ENCODE measurements at places on chromosomes 12 and 14.

GRCh38 chr14:76918256-76918781 lies 92.1 kb downstream of the LRRC74A start:
- DNase-seq, result no peak

GRCh38 chr12:54981796-54982195 lies 2.8 kb downstream of the TESPA1 start:
- DNase-seq, result no peak

- DNase-seq, result no peak
Observed at GRCh38 chr12:116465856-116466255, 93.3 kb upstream of the MAP1LC3B2 start.

- DNase-seq, result no peak
Observed at GRCh38 chr12:50636505-50636904, 127.4 kb upstream of the ATF1 start.

DNA sequence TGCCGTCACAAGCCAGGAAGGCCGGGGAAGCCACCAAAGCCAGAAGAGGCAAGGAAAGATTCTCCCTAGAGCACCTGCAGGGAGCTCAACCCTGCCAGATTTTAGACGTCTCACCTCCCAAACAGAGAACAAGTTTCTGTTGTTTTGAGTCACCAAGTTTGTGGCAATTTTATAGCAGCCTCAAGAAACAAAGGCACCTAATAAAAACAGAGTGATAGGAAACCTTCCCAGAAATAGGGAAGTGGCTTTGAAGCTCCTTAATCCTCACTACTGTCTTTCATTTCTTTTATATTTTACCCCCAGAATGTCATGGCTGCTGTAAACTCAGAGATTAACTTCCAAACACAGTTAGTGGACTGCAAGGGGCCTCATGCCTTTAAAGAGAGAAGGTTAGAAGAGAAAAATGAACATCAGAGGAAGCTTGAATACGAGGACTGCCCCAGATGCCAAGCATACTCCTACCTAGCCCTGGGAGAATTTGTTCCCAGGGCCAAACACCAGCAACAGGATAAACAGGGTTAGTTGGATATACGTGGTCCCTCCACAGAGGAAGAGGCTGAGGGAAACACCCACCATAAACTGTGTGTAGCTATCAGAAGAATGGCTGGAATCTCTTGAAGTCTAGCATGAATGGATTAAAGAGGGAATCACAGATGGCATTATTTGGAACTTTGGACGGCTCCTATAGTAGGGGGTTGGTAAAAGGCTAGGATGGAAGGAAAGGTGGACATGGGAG lies 148.3 kb downstream of the KCNA5 start:
- DNase-seq, result no peak

- no peak for DNase-seq
Observed at GRCh38 chr12:118337194-118337838, 35.4 kb downstream of the TAOK3 start.

DNA sequence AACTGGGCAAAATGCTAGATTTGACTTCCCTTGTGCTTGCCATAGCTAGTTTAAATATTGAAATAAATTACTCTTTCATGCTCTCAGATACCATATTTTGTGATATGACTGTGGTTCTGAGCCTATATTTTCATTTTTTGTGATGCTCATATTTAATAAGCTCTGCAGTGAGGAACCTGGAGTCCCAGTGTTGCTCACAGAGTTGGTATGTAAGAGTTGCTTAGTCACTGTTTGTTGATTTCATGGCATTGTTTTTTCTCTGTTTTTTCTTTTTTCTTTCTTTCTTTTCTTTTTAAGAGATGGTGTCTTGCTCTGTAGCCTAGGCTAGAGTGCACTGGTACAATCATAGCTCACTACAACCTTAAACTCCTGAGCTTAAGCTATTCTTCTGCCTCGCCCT lies 750.5 kb upstream of the TMEM132C start:
- DNase-seq, result no peak

DNA sequence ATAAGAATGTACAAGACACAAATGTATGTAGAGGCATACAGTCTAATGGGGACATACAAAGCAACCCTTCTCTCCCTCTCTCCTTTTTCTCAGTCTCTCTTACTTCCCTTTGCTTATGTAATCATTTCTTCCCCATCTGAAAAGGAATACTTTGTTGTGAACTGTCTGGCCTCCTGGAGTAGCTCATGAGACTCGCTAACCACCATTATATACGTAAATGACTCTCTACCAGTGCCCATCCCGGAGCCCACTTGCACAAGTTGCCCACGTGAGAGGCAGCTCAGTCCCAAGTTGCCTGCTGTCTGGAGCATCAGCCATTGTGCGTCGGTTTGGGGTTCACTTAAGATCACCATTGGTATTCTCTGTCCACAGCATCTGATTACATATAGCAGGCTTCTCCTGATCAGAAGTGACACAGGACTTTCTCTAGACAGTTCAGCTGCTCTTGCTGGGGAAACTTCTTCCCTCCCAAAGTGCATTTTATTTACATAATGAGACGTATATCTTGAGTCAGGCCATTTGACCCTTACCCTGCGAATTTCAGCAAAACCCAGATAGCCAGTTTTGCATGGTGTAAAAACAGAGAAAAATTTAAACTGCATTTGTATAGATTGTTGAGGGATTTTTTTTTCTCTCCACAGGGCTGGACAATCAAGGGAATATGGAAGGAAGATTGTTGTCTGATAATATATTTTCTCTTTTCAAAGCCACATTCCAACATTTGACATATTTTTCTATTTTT lies 220.7 kb upstream of the EGLN3 start:
- DNase-seq, result no peak

GRCh38 chr12:122615780-122616179 lies 87.4 kb downstream of the HCAR2 start:
- DNase-seq, result no peak

- DNase-seq, result no peak
Observed at GRCh38 chr12:49703647-49704137, 3.5 kb downstream of the FMNL3 start.

DNA sequence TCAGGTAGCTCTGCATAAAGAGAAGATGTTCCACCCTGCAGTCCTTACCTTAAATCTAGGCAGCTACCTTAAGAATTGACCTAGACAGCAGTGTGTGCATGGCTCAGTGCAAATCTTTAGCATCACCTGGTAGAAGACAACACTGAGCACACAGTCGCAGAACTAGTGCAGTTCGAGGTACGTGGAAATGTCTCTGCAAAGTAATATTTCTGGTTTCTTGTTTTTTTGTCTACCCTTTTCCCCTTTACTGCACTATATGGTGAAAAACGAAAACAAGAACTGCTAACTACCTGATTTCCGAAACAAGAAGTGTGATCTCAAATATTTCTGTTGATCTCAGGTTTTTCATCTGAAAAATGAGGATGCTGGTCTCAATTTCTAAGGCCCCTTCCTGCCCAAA lies 82.5 kb downstream of the ETV6 start:
- no peak for DNase-seq

- no peak for DNase-seq
Observed at GRCh38 chr12:71010143-71010479, 89.6 kb upstream of the PTPRR start.

DNA sequence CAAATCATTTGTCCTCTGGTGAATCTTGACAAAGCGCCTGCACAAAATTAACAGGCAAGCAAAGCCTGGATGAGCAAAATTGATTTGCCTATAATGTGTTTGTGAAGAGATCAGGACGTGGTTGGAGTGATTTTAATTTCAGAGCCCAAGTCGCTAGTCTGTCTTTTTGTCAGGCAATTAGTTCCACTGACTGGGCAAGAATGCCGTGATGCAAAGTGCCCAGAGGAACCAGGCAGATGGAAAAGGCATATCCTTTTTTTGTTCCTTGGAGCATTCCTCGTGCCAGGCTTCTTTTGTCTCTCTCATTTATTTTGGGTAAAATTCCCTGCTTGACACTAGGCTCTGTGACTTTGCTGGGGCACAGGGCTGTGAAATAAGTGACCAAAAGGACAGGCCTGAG lies 65.9 kb upstream of the CCDC198 start:
- DNase-seq, result no peak

DNA sequence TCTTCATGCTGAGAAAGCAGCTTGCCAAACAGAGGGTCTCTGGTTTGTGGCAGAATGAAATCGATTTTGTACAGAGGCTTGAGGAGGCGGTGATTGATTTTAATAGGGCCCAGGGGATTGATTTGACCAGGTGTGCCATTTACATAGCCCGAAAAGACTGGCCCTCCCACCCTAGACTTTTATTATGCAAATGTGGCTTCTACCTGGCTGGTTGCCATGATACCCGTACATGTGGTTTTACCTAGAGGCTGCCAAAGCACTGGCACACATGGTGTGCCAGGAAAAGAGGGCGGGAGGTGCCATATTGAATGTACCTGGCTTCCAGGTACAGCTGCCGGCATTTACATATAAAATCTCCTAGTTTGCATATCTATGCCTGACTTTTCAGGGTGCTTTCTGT lies 18.0 kb upstream of the GUCY2C start:
- DNase-seq, result no peak

DNA sequence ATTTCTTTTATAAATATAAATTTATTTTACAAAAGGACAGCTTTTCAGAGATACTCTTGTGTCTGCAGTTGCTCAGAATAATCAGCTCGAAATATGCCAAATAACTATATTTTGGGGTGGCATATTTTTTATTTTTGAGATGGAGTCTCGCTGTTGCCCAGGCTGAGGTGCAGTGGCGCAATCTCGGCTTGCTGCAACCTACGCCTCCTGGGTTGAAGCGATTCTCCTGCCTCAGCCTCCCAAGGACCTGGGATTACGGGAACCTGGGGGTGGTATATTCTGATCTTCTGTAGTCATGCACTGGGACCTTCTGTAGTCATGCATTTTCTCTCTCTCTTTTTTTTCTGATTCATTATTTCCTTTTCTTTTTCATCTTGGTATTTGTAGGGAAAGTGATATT lies 135.0 kb upstream of the AMIGO2 start:
- no peak for DNase-seq

- DNase-seq, result no peak
Observed at GRCh38 chr14:96693252-96693820, 103.8 kb upstream of the VRK1 start.

GRCh38 chr14:64410084-64410774 lies 22.1 kb downstream of the MTHFD1 start:
- DNase-seq, result no peak

DNA sequence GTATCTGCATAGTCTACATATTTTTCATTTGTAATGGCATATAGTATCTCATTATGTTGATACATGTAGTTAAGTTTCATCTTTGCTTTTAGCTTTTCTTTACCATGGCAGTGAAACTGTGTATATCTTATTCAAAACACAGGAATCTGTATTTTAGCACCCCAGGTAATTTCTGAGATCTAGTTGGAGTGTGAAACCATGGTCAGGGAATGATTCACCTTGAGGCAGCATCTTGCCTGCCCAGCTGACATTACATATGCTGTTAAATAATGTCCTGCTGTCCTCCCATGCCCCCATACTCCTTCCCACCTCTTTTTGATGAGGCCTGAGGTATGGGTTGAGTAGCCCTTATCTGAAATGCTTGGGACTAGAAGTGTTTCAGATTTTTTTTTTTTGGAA lies 125.4 kb upstream of the ATF1 start:
- no peak for DNase-seq

DNA sequence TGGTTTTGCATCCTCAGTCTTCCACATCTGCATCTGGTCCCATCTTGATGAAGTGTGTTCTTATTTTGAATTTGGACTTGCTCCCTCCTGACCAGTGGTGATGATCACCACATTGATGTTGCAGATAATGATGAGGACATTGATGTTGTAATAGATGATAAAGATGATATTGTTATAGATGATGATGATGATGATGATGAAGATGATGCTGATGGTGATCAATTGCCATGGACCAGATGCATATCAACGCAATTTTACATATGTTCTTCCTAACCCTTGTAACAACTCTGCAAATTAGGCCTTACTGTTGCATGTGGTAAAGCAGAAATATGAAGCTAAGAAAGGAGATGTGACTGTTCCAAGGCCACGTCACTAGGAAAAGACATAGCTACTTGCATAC lies 380.3 kb upstream of the TBX3 start:
- DNase-seq, result no peak

- no peak for DNase-seq
Observed at GRCh38 chr14:69046476-69046860, 67.4 kb upstream of the ACTN1 start.

GRCh38 chr14:70909733-70910614 lies 2.7 kb downstream of the PCNX1 start:
- no peak for DNase-seq

GRCh38 chr12:111412830-111413441 lies 7.2 kb downstream of the SH2B3 start:
- no peak for DNase-seq

DNA sequence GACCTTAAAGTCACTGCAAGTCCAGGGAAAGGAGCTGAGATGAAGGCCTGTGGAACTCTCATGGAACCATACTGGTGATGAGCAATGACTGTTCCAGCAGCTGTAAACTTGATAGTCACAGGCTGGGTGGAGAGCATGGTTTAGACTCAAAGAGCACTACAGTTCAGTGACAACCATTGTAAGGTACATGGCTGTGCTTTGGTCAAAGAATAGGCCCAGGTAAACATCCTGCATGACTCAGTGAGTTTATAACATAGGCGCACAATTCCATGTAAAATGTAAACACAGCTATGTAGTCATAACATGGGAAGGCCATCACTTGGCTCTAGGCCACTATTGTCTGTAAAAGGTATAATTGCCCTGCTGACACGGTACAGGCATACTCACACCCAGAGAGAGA lies 119.3 kb upstream of the FSCB start:
- DNase-seq, result no peak

- no peak for DNase-seq
Observed at GRCh38 chr12:70719071-70719470, 81.8 kb upstream of the PTPRB start.

GRCh38 chr14:51626788-51627187 lies 24.9 kb upstream of the FRMD6 start:
- no peak for DNase-seq

DNA sequence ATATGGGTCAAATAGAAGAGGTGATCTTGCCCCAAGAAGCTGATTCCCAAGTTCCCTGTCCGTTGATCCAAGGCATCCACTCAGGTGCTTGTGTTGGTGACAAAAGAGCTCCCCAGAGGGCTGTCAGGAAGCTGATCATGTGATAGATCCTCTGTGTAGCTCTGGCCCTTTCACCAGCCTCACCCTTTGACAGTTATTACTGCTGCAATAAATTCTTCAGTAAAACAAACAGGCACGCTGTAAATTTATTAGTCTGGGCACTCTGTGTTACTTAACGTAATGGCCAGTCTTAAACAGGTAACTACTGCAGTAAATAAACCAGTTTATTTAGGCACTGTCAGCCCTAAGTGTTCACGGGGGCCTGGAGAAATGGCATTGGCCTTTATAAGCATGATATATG lies 473.9 kb downstream of the BCL11B start:
- DNase-seq, result no peak

GRCh38 chr14:101008631-101009336 lies 105.3 kb upstream of the RTL1 start:
- no peak for DNase-seq

- DNase-seq, result no peak
Observed at GRCh38 chr14:34023824-34024767, 73.2 kb upstream of the EGLN3 start.

- no peak for DNase-seq
Observed at GRCh38 chr12:34287986-34288962, 266.0 kb downstream of the ALG10 start.

- no peak for DNase-seq
Observed at GRCh38 chr12:848173-848865, 95.9 kb downstream of the WNK1 start.

GRCh38 chr14:73344319-73344718 lies 107.0 kb downstream of the PAPLN start:
- no peak for DNase-seq
